SK-MEL-5 (cell line): ENCODE measurements at places on chromosomes 1 and 21. TPM values are rescaled to one million over a fixed set of nuclear protein-coding genes. Genes with fewer than 3 reads are reported as not detected.

- peak; percentile 55 for DNase-seq
Measured at GRCh38 chr1:212518188-212519054, 85.7 kb downstream of the NENF start.

- no peak for DNase-seq
Measured at GRCh38 chr1:17904290-17904689, 149.2 kb downstream of the ACTL8 start.

- no peak for DNase-seq
Measured at GRCh38 chr21:25300632-25301031, 306.6 kb downstream of the MRPL39 start.

- DNase-seq, result no peak
Measured at GRCh38 chr1:77375990-77376389, 94.2 kb downstream of the AK5 start.

ITLN1 gene
- total RNA-seq, result not detected in 2 replicates

DNA sequence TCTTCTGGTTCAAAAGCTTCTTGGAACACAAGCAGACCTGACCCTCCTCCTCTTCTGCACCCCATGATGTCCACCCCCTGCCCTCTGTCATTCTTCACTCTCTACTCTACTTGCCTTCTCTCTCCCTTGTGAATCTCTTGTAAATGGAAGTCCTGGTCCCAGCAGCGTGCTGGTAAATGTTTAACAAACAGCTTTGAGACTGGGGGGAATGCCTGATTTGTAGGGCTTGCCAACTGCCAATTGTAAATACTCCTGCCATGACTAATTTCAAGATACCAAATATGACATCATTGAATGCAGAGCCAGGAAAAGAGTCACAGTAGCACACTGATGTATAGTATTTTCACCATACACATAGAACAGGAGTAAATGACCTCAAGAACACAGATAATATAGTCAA lies 40.9 kb upstream of the LRRN2 start:
- no peak for DNase-seq

S100A2 gene
- 0.24 and 2.2 TPM in 2 replicates for total RNA-seq

WNT3A gene
- not detected in 2 replicates for total RNA-seq

DNA sequence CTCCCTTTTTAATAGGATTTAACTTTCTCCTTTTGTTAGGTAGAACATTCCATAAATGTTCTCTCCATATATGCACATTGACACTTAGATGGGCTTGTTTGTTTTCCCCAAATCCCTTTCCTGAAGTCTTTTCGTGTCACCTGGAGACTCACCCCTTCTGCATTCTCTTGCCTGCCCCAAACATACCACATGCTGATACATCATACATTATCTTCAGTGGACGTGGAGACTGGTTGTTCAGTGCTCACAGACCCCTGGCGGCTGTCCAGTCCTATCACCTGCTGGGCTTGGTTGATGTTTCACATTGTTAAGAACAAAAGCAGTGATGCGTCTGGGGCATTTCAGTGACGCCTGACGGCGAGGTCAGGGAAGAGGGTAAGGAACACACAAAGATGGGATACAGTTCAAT lies 22.2 kb downstream of the FMOD start:
- no peak for DNase-seq

CELA2A gene
- not detected in 2 replicates for total RNA-seq

ZYG11A gene
- total RNA-seq, result not detected in 2 replicates

GRCh38 chr1:11125931-11126330 lies 26.3 kb upstream of the EXOSC10 start:
- no peak for DNase-seq

- peak; percentile 67 for DNase-seq
Measured at GRCh38 chr1:115706587-115707425, 61.7 kb downstream of the CASQ2 start.

- peak; percentile 62 for DNase-seq
Measured at GRCh38 chr21:46634966-46635323, 529 bp upstream of the PRMT2 start.

GRCh38 chr1:66788231-66788939 lies 12.7 kb downstream of the INSL5 start:
- DNase-seq, result no peak

- no peak for DNase-seq
Measured at GRCh38 chr1:168752171-168752832, 23.3 kb upstream of the DPT start.

DNA sequence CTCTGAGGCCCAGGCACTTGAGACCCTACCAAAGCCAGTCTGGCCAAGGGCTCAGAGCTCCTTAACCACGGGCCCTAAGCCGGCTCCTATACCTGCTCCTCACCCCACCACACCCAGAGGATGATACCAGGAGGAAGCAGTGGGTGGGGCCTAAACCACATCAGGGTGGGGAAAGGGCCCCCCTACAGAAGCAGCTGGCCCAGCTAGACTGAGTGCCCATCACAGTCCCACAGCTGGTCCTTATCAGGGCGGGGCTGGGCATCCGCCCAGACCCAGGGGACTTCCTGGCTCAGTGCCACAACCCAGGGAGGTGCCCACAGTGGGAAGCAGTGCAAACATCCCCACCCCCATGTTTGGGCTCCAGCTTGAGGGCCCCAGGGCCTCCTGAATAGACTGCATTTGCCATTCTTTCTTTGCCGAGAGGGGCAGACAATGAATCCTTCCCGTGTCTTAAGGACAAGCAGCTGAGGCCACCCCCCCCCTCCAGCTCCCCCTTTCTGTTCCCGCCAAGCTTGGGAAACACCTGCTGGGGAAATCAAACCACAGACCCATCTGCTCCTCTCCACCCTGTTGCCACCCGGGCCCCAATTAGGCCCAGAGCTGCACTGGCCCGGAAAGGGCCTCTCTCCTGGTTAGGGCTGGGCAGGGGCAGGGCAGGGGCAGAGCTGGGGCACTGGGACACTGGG lies 6.2 kb downstream of the E2F2 start:
- DNase-seq, result no peak

DNA sequence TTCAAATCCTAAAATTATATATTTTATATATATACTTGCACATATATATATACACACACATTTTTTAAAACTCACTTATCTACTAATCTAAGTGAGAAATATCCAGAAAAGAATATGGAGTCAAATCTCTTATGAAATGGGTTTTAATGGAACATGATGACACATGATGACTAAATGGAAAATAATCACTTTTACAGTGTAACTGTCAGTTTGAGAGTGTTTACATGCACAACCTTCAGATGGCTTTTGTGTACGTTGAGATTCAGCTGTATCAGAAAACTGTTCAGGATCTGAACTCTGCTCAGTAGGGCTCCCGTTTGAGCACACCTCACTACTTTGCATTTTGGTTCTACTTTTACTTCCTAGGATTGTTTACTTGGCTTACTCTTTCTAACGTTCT lies 189.8 kb downstream of the DNAH14 start:
- no peak for DNase-seq

- peak; percentile 28 for DNase-seq
Measured at GRCh38 chr1:84836145-84836544, 56.9 kb downstream of the LPAR3 start.

IGSF21 gene
- not detected in 2 replicates for total RNA-seq

MATN1 gene
- 0.08 and 0.18 TPM in 2 replicates for total RNA-seq

DNA sequence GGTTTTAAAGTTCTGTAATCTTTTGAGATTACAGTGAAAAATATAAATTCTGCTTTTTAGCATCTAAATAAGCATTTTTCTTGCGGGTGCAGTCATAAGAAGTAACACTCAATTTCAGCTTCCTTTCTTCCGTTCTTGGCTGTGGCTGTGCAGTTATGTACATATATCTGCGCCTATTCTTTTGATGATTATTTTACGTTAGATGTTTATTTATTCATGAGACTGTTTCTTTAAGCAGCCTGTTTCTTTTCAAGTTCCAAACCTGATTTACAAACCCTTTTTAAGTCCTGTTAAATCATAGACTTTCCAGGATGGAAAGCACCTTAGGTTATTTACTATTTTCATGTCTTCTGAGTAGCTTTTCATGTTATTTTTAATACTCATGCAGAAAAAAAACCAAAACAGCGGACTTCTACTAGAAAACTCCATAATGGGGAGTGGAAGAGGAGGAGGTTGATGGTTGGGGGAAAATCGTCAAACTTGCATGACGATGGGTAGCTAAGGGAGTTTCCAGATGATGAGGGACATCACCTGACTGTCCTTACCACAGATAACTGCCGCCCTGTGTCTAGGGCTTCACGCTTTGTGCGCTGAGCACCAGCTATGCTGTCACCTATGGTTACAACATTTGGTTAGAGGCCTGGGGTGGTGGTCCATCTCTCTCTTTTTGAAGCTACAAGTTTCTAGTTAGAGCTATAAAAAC lies 2.6 kb downstream of the PRDM2 start:
- DNase-seq, result no peak

DNA sequence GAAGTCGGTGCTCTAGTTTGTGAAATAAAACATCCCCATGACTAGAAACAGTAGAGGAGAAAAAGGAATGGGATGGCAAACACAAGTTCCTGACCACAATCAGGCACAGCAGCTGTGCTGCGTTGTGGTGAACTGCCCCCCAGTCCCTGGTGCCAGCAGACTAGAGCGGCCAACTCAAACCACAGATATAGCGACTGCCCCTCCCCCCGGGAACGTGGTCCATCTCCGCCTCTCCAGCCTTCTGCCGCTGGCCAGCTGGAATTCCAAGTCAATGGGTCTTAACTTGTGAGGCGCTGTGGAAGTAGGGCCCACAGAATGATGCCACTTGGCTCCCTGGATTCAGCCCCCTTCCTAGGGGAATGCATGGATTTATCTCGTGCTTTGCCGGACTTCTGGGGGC lies 41.6 kb upstream of the ZNF678 start:
- DNase-seq, result no peak

- DNase-seq, result no peak
Measured at GRCh38 chr1:15005116-15005515, 148.4 kb upstream of the TMEM51 start.

PMF1 gene
- total RNA-seq, result 60.3 and 64.4 TPM in 2 replicates

- DNase-seq, result no peak
Measured at GRCh38 chr1:167601442-167602383, 28.3 kb upstream of the RCSD1 start.

DLGAP3 gene
- 0.35 and 1.8 TPM in 2 replicates for total RNA-seq

PGLYRP3 gene
- total RNA-seq, result not detected in 2 replicates

PTPN7 gene
- total RNA-seq, result not detected in 2 replicates

DNA sequence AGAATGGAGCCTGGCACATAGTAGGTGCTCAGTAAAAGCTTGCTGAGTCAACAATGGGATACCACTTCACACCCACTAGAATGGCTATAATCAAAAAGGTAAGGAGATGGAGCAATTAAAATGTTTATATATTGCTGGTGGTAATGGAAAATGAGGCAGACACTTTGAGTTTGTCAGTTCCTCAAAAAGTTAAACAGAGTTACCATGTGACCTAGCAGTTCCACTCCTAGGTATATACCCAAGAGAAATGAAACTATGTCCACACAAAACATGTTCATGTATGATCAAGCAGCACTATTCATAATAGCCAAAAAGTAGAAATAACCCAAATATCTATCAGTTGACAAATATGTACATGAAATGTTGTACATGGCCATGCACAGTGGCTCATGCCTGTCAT lies 74.8 kb upstream of the ECE1 start:
- DNase-seq, result no peak

- DNase-seq, result no peak
Measured at GRCh38 chr1:46285730-46286477, 17.5 kb downstream of the LRRC41 start.

- no peak for DNase-seq
Measured at GRCh38 chr1:61504305-61504704, 220.6 kb downstream of the TM2D1 start.

DNA sequence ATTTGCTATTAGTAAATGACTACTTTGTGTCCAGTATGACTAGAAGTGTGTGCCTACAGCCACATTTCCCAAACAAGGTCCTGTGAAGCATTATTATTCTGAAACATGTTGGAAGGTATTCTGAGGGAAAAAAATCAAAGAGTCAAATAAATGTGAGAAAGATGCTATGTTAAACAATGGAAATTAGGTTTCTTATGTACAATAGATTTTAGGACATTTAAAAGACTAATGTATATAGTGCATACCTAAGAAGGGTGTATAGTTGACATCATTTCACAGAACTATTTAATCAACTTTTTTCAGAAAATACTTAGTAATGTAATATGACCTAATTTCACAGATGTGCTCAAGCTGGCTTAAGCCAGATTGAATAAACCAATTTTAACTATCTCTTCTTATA lies 582.5 kb downstream of the USP25 start:
- DNase-seq, result no peak

DNA sequence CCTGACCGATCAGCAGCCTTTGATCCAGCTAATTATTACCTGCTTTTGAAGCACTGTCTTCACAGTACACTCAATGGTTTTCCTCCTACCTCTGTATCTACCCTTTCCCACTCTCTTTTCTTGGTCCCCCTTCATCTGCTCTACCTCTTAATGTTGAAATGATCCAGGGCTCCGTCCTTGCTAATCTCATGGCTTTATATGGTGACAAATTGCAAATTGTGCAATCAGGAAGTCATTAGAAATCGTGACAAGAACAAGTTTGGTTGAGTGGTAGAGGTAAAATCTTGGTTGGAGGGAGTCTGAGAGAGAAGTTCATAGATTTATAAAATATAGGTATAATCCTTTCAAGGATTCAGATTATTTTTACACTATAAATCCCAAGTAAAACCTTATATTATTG lies 9.6 kb upstream of the CYB5R1 start:
- DNase-seq, result no peak

DIO1 gene
- not detected in 2 replicates for total RNA-seq

DNA sequence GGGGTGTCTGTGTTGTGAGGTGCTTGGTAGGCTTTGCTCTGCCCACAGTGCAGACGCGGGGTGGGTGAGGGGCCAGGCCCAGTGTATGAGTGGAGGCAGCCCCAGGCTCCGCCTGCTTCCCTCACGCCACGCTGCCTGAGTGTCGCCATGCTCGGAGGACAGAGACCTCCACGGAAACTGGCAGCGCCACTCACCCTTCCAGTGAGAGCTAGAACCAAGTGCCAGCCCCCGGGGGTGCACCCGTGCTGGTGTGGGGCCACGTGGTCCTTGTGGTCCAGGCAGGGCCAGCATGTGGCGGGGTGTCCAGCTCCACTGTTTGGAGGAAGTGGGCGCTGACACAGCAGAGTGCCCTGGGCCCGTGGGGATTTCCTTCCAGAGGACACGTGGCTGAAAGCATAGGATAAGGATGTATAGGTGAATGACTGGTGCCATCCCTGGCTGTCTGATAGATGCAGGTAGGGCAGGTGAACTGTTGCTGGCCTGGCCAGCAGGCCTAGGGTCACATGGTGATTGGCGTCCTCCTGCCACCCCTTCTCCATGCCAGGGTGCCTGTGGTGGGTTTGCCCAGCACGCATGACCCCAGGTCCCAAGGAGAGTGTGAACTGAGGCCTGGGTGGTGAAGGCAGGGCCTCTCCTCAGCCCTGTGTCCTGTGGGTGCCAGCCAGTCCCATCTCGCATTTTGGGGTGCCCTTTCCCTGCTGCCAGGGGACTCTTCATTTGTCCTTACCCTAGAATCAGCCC lies 3.8 kb downstream of the LRRC3 start:
- no peak for DNase-seq

GRCh38 chr1:21647431-21648351 lies 21.5 kb downstream of the RAP1GAP start:
- DNase-seq, result peak; percentile 76

CATSPERE gene
- total RNA-seq, result 0.13 and 0.18 TPM in 2 replicates

- no peak for DNase-seq
Measured at GRCh38 chr1:201911826-201912571, 23.3 kb downstream of the SHISA4 start.

CD5L gene
- 0.61 and 1.3 TPM in 2 replicates for total RNA-seq
